ENCODE measurements at places on chromosomes 3 and 15. TPM values are rescaled to one million over a fixed set of nuclear protein-coding genes. Genes with fewer than 3 reads are reported as not detected.

The ICE2 gene
- polyA plus RNA-seq: 9.0 TPM

The RETNLB gene
- polyA plus RNA-seq: not detected

The LRRIQ4 gene
- not detected for polyA plus RNA-seq

The TRH gene
- polyA plus RNA-seq: not detected

The EPHA6 gene
- 0.20 TPM for polyA plus RNA-seq

The P2RY13 gene
- polyA plus RNA-seq: 0.24 TPM

The C3orf62 gene
- 4.2 TPM for polyA plus RNA-seq

The CLDN16 gene
- 0.05 TPM for polyA plus RNA-seq

The ARL13B gene
- 1.8 TPM for polyA plus RNA-seq

Measured in esophagus (tissue), 2 donors.